ENCODE measurements at places on chromosomes 11 and 22.

GRCh38 chr11:117457031-117457785 lies 129.6 kb downstream of the CEP164 start:
- DNase-seq, result no peak

DNA sequence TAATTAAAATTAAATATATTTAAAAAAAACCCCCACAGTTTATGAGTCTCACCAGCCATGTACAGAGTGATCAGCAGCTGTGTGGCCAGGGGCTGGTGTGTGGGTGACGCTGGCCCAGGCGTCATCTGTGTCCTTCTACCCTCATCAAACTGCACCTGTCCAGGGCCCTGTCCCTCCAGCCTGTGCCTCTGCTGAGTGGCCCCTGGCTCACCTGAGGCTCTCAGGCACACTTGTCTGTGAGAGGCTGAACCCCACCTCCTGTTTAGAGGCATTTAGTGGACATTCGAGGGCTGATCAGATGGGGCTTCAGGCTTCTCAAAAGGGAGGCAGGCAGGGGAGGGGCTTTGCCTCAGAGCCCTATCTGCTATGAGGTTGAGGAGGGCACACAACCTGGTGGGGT lies 29.9 kb upstream of the SMIM38 start:
- DNase-seq, result no peak

- no peak for DNase-seq
These were observed 1.9 kb downstream of the ESAM start for GRCh38 chr11:124760205-124760652.

GRCh38 chr11:131228378-131228777 lies 142.0 kb upstream of the NTM start:
- DNase-seq, result no peak

DNA sequence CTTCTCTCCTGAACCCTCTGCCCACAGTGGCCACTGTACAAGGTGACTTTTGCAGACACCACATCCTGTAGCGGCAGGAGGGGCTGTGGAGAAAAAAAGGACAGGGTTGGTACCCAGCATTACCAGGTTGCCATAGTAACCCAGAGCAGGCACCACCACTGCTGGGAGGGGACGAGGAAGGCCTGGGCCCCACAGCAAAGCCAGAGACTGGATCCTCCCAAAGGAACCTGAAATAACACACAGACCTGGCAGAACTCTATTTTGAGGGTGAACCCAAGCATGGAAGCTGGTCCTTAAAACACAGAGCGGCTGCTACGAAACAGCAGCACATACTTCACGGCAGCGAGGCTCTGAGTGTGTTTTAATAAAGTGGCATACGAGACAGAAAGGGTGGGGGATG lies 380.6 kb downstream of the CTTN start:
- no peak for DNase-seq

GRCh38 chr11:59900366-59901126 lies 22.0 kb downstream of the OOSP3 start:
- DNase-seq, result no peak

GRCh38 chr11:47083913-47084312 lies 92.8 kb downstream of the ARFGAP2 start:
- DNase-seq, result no peak

DNA sequence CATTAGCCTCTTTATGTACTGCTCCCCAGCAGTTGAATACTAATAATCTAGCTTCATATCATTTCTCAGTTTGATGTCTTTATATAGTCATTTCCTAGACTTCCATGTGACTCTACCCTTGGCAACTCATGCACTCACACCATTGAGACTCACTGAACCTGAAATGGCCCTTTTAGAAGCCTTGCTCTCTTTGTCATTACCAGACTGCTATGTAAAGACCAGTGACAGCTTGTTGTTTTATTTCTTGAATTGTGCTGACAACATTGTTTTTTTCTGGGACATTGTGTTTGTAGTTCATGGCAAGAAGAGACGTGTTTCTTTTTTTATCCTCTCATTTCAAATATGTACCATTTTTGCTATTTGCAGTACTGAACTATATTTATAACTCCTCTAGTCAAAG lies 256.5 kb downstream of the CNTN5 start:
- no peak for DNase-seq

DNA sequence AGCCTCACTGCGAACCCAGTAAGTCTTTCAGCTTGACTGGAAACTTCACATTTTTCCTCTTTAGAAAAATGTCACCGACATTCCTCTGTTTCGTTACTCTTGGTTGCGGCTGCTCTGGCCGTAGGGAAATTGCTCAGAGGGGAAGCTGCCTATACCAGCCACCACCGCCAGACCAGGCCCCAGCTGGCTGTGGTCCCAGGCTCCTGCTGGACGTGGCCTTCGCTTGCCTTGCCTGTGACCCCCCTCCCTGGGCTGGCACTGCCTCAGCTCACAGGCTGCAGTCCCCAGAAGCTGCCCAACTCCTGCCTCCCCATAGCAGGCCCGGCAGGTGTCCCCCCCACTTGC lies 197.8 kb downstream of the MN1 start:
- DNase-seq, result no peak

GRCh38 chr11:40542821-40543220 lies 916.6 kb downstream of the LRRC4C start:
- DNase-seq, result no peak

DNA sequence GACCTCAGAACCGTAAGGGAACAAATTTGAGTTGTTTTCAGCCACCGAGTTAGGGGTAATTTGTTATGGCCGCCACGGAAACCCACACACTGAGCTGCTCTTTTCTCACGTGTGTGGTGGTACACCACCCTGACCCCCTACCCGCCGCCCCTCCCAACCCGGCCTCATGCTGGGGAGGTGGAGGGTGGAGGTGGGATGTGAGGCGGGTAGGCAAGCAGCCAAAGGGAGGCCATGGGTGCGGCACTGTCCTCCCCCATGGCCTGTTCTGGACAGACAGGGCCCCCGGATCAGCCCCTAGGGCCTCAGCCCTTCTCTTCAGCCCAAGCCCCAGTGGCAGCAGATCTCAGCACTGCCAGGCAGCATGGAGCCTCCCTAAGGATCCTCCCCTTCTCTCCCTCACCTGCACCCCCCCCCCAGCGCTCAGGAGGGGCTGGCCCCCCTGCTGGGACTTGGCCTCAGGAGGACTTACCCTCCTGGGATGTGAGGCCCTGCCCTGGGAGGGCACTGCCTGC lies 7.9 kb downstream of the PRR5 start:
- no peak for DNase-seq

GRCh38 chr11:102573851-102574250 lies 43.3 kb upstream of the MMP7 start:
- DNase-seq, result no peak

DNA sequence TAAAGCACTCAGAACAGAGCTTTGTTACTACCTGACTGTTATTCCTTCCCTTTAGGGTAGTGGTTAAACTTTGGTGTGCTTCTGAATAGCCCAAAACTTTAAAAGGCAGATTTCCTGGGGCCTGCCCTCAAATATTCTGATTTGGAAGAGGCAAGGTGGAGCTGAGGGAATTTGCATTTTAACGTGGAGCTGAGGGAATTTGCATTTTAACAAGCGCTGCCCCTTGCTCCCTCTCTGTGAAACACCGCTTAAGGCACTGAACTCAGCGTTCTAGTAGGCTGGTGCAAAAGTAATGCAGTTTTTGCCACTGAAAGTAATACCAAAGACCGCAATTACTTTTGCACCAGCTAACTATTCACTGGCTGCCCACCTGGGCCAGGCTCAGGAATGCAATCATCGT lies 35.0 kb downstream of the TPST2 start:
- no peak for DNase-seq

GRCh38 chr11:88105951-88106350 lies 69.3 kb downstream of the RAB38 start:
- no peak for DNase-seq

GRCh38 chr11:26909991-26910591 lies 83.8 kb upstream of the FIBIN start:
- no peak for DNase-seq
